Posterior cingulate gyrus (tissue), 11 donors: ENCODE measurements at places on chromosomes 12 and 14.

- DNase-seq: no peak
Measured at GRCh38 chr12:45568808-45569207, 160.7 kb upstream of the ARID2 start.

DNA sequence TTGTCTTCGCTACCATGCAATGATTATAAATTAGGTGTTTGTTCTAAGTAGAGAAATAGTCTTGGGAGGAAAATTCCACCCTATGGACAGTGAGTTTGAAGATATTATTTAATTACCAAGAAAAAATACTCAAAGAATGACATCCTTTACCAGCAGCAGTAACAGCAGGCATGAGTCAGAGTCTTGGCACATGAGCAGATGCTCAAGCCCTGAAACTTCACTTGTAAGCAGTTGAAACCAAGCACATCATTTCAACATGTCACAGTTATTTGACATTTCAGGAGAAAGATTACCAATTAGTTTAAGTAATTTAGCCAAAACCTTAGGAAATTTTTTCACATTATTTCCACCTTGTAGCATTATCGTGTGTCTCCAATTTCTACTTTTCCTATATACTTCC is 99.2 kb downstream of the C12orf50 start:
- no peak for DNase-seq

- no peak for DNase-seq
Measured at GRCh38 chr14:86654558-86655184, 1124.7 kb downstream of the FLRT2 start.

DNA sequence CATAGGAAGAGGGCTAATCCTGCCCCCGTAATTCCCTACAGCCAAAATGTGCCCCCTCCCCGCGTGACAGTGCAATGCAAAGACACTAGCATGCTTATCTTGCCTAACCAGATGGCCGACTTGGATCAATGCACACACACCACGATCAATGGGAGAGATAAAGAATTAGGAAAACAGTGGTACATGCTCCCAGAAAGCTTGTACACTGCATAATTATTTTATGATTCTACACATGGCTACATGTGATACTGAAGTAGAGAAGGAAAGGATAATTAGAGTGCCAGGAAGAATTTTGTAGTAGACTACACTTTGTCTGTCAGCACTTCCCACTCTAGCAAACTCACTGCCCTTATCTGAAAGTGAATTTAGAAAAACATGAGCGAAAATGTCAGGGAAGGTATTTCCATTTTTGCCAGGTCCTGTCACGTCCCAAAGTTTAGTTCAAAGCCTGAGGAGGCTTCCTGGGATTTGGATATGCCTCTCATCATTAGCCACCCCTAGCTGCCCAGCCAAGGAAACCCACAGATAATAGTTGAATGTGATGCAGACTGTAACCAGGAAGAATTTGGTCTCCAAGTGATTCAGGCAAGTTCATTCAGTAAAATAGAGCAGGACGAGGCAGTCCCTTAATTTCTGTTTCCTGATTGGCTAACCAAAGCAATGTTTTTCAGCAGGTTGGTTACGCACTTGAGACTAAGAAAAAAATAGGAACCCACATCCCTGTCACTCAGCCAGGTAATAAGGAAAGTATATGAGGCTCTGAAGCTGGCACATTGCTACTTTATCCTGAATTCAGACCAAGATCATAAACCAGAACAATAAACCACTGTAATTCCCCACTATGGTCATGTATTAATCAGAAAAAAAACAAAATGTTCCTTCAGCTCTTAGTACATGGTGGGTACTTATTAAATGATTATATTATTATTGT is 199.6 kb upstream of the OTX2 start:
- DNase-seq: no peak

GRCh38 chr12:79658221-79658620 is 32.5 kb downstream of the PAWR start:
- DNase-seq: no peak

DNA sequence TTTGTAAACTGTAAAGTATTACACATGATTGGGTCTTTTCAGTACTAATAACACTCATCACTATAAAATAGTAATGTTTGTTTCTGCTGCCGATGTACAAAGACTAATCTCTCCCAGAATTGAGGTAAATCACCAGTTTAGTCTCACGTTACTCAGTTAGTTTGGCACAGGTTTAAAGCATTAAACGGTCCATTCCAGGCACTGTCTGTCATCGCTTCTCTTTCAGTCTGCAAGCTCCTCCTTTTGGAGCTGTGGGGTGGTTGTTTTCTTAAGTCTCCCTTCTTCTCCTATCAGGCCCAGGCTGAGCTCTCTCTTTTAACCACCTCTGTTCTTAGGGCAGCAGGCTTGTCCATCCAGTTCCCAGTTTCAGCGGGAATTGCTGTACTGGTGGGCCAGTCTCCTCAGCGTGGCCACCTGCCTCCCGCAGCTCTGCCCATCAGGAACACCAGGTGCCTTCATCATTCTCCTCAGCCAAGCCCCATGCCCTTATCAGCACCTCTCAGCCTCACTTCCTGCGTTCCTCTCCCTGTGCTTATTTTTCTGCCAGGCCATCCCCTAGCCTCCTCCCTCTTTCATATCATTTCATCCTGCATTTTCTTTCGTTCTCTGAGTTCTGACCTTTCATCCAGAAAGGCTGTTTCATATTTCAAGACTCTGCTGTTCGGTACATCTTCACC is 149.0 kb downstream of the TGFB3 start:
- DNase-seq: no peak

- no peak for DNase-seq
Measured at GRCh38 chr12:66669541-66669940, 9.3 kb downstream of the GRIP1 start.
